Myometrial cell (primary cell): ENCODE measurements at places on chromosomes 4 and X. TPM values are rescaled to one million over a fixed set of nuclear protein-coding genes. Genes with fewer than 3 reads are reported as not detected.

GRIA3 gene
- 1.1 TPM in 1 of 2 replicates, not detected in the other for total RNA-seq

BTK gene
- total RNA-seq: under 0.01 TPM in 1 of 2 replicates, not detected in the other

DDX53 gene
- not detected in 2 replicates for total RNA-seq

PLAC1 gene
- 2.0 and 3.7 TPM in 2 replicates for total RNA-seq

MAP9 gene
- total RNA-seq: 6.6 and 8.7 TPM in 2 replicates

TMEM154 gene
- 18.7 and 22.2 TPM in 2 replicates for total RNA-seq

DOK7 gene
- total RNA-seq: not detected in 2 replicates

GPR78 gene
- total RNA-seq: under 0.01 TPM in 1 of 2 replicates, not detected in the other
